ENCODE measurements at places on chromosomes 2 and 18.

DNA sequence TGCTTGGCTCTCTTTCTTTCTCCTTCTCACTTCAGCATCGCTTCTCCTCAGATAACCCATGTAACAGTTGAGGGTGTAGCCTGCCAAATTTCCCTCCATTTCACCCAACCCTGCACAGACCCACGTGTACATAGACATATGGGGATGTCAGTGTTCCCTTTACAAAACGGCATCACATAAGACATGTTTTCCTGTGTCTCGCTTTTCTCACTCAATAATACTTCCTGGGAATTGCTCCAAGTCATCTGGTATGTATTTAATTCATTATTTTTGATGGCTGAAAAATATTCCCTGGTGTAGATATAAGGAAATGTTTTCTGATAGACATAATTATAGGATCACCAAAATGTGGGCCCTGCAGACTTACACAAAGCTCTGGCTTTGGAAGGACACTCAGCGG is 176.8 kb downstream of the LOXHD1 start:
- DNase-seq, result no peak

DNA sequence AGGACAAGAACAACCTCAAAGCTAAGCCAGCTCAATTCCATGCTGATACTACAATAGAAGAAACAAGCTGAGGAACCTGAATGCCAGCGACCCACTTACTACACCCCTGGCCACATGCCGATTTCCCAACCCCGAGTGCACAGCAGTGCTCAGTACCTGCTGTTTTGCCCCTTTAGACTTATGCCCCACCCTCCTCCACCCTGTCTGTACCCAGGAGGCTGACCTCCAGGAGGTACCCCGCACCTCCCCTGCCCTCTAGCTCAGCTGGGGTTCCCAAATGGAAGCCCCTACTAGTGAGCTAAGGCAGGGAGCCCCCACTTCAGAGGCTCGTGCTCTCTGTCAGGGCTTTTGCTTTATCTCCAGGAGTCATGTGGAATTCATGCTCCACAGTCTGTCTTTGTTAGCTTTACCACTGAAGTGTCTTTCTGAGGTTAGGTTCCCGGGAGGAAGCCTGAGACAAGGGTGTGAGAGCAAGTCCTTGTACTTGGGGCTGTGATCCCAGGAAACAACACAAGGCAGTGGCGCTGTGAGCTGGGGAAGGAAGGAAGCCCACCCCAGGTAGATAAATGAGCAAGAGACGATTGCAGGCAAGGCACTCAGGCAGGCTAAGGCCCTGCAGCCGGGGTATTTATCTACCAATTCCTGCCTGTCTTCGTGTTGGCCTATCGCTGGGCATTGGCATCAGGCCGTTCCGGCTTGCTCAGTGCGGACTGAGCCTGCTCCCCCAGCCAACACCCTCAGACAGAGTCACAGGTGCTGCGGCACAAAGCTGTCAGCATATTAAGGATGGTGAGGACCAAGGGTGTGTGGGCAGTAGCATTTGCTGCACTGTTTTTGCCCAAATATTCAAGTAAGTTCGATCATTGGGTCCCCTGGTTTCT is 220.5 kb downstream of the CYP26B1 start:
- no peak for DNase-seq

DNA sequence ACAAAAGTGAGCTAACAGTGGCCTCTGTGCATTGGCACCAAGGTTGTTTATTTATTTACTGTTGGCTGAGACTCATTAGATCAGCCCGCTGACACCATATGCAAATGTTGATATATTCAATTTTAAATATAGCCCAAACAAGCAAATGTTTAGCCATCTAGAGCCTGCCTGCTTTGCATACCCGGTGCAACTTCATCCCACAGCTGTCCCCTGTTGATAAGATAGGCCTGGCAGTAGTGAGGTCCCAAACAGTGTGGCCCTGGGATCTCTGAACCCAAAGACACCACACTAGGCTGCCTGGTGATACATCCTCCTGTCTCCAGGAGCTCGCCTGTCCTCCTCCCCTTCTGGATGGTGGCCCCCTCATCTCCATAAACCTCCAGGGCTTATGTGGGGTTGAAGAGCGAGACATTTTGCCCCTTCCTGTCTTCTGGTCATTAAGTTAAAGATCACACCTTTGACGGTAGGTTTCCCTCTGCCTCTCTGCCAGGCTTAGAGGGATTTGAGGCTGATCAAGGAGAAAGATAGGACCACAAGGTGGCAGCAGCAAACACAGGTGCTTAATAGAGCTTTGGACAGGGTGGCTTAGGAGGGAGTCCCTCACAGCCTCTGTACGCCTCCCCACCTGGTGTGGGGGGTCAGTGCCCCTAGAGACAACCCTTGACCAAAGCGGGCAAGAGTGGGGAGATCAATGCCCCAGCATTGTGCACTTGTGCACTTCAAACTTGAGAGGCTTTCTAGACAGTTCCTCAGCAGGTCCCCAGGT is 23.7 kb upstream of the MYO5B start:
- DNase-seq, result no peak

- DNase-seq, result peak; percentile 32
Measured at GRCh38 chr18:32549248-32550110, 78.8 kb upstream of the GAREM1 start.

DNA sequence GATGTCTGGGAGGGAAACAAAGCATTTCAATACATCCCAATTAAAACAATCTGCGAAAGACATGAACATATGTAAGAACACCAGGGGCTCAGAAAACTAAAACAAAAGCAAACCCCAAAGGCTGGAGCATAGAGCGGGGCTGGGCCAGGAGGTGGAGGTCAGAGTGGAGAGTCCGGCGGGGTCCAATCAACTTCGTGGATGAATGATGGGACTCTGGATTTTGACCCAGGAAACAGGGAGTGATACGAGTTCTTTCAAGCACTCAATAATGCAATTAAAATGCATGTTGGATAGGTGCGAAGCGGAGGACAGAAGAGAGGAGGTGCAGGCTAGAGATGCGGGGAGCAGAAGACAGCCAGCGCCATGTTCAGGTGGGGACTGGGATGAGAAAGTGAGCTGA is 200.7 kb upstream of the PXDN start:
- no peak for DNase-seq

- DNase-seq, result no peak
Measured at GRCh38 chr2:187058198-187058597, 209.2 kb upstream of the ZSWIM2 start.

GRCh38 chr2:230627806-230628724 is 84.6 kb upstream of the CAB39 start:
- no peak for DNase-seq

GRCh38 chr2:241188361-241189092 is at the start of gene ANO7:
ANO7 (plus strand) TSS chr2:241188677; CDS start chr2:241190064, 1,387 bp downstream.
- DNase-seq, result no peak

- no peak for DNase-seq
Measured at GRCh38 chr2:157441072-157441454, 2.8 kb downstream of the CYTIP start.

GRCh38 chr2:215711471-215712034 is 275.7 kb upstream of the FN1 start:
- DNase-seq, result no peak

DNA sequence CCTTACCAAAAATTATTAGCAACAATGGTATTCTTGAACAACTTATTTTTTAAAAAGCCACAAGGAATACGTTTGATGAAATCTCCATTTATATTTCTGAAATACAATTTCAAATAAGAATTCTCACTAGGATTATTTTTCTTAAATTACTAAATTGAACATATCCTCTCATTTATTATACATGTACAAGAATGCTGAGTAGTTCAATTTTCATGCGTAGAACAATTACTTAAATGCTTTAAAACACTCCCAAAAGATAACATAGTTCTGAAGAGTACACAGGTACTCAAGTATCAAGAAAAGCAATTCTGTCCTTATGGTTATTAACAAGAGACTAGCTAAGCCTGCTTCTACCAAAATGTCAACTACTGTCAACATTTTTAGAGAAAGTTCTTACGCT is 268.1 kb downstream of the ZNF385B start:
- no peak for DNase-seq

- no peak for DNase-seq
Measured at GRCh38 chr2:135573620-135574019, 42.3 kb downstream of the R3HDM1 start.

DNA sequence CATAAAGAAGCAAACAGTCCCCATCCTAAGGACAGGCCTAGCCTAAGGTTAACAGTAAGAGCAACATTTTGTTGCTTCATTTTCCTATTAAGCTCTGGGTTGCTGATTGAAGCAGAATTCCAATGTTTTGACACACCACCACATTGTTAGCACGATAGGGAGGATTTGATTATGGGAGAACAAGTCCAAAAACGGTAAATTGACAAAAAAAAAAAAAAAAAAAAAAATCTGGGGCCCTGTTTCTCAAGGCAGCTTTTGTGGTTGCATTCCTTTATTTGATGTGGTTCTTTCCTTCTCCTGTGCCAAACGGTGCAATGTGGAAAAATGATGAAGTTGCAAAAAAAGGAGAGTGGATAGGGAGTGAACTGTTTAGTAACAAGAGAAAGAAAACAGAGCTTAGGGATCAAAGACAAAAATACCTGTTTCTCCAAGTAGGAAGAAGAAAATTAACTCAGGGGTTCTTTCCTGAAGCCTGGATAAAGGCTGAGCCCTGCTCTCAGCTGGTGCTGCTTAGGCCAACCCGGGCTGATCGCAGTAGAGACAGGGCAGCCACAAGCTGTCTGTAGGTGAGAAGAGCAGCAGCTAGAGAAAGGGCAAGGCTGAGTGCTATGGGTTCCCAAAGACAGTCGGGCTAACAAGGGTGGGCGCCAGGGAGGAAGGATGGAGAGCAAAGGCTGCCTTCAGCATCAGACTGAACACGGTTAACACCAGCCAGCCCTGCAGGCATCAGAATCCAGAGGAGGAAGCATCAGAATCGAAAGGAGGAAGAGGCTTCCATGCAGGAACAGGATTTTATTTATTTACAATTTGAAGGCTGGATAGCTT is 167.8 kb upstream of the FOSL2 start:
- no peak for DNase-seq

- no peak for DNase-seq
Measured at GRCh38 chr2:110788976-110789375, 56.6 kb downstream of the ACOXL start.

- no peak for DNase-seq
Measured at GRCh38 chr2:216222650-216223352, 113.7 kb downstream of the XRCC5 start.

DNA sequence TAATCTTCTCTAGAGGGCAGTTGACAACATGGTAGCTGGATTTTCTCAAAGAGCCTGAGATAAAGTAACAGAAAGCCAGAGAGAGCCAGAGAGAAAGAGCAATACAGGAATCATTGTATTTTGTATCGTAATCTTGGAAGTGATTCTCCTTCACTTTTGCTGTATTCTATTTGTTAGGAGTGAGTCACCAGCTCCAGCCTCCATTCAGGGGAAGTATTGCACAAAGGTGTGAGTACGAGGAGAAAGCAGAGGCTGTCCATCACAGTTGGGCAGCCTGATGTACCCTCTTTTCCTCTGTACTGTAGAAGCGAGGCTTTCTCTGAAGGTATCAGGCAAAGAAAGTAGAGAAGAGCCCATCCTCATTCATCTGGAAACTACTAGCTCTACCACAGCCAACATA is 176.8 kb downstream of the KCNS3 start:
- no peak for DNase-seq

GRCh38 chr2:177315364-177315763 is 50.8 kb upstream of the NFE2L2 start:
- DNase-seq, result no peak

DNA sequence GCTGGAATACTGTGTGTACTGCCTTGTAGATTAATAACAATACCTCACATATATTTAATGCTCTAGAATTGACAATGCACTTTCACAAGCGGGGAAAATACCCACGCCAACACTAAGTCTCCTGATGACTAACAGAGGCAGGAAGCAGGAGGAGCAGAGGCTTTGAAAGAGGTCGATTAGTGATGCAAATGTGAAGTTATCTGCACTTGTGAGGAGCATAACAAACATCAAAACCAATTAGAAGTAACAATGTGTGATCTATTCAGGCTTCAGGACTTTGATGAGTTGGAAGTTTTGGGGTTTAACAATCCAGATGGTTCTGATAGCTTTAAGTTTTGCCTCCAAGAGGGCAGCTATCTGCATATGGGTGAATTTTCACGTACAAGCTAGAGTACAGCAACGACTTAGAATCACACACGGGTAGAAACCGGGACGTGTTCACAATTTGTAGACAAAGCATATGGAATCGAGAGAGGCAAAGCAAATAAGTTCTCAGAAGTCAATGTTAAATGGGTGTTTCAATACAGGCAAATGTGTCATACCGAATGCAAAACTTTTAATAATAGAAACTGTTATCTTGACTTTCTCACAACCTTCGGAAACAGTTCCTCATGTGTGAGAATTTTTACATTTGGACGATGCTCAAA is 114.5 kb downstream of the METTL8 start:
- peak; percentile 37 for DNase-seq

DNA sequence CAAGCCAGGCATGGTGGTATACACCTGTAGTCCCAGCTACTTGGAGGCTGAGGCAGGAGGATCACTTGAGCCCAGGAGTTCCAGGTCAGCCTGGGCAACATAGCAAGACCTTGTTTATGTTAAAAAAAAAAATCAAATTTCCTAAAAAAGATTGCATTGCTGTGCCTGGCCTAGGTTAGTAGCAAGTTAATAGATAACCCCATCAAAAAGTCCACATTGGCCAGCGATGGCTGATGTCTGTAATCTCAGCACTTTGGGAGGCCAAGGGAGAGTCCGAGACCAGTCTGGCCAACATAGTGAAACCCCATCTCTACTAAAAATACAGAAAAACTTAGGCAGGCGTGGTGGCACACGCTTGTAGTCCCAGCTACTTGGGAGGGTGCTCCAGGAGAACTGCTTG is 38.7 kb downstream of the PARD6G start:
- DNase-seq, result no peak

DNA sequence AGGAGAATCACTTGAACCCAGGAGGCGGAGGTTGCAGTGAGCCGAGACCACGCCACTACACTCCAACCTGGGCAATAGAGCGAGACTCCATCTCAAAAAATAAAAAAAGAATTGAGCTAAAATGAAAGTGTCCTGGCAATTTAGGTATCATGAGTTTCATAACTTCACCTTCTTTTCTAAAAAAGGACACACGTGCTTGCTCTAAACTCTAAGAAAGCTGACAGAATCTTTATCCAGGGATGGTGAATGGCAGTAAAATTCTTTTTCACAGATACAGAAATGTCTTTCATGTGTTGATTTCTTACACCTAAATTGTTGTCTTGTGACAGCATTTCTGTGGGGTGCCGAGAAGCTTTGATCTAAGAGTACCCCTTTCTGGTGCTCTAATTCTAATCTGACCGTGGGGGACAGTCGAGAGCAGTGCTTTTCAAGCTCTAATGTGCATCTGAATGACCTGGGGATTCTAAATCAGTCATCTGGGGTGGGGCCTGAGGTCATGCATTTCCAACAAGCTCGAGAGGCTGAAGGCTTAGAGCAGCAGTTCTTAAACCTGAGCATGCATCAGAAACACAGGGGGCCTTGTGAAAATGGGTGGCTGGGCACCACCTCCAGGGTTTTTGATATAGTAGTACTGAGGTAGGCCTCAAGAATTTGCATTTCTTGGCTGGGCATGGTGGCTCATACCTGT is 42.1 kb upstream of the REL start:
- DNase-seq, result no peak

DNA sequence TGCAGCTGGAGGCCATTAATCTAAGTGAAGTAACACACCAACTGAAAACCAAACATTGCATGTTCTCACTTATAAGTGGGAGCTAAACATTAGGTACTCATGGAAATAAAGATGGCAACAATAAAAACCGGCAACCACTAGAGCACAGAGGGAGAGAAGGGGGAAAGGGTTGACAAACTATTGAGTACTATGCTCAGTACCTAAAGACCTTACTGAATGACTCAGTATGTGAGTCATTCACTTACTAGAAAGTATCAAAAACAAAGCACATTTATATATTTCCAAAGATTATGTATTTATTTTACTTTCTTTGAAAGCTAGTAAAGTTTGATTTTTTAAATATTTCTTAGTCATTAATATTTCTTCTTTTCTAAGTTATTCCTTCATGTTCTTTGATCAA is 48.9 kb downstream of the ZNF385B start:
- DNase-seq, result no peak
